Ammon's horn (tissue), 1 donor: ENCODE measurements at places on chromosomes 4 and X.

- DNase-seq: no peak
Observed at GRCh38 chr4:68907788-68908700, 43.6 kb downstream of the UGT2A3 start.

GRCh38 chr4:40401631-40402030, 66.5 kb downstream of the CHRNA9 start:
- no peak for DNase-seq

GRCh38 chr4:47468706-47469365, 5.3 kb upstream of the COMMD8 start:
- no peak for DNase-seq

GRCh38 chr4:173821036-173821435, 291.0 kb upstream of the HAND2 start:
- DNase-seq: no peak

GRCh38 chr4:188904617-188905016, 765.4 kb downstream of the TRIML1 start:
- DNase-seq: no peak

DNA sequence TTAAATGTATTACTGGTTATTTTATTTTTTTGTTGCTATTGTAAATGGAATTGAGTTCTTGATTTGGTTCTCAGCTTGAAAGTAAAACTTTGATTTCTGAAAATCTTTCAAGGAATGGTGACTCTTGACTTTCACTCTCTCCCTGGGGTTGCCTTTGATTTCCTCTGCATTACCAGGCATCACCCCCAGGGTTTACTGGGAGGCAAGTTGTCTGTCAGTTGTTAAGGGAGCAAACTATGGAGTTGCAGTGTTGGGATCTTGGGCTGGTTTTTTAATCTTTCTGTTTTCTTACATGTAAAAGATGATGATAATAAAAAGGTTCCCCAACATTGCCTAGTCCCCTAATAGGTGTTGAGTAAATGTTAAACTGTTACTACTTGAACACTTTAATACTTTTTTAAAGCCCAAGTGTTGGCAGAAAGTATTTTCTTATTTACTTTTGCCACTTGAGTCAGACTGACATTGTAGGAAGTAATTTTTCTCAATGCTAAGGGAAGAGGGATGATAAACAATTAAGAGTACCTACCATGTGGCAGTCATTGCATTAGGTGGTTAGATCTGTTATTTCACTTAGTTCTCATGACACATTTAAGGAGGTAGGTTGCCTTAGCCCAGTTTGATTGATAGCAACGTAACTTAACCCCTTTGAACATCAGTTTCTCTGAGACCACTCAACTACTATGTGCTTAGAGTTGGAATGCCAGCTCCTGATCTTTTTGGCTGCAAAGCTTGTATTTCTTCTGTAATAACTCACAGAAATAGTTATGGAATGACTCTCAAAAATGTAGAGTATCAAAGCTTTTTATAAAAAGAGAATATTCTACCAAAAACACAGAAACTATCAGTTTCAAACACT, 67.1 kb downstream of the DCLK2 start:
- no peak for DNase-seq

GRCh38 chr4:76058888-76059426, 15.6 kb upstream of the ART3 start:
- no peak for DNase-seq

- peak; percentile 33 for DNase-seq
Observed at GRCh38 chr4:90234916-90235547, 107.8 kb downstream of the CCSER1 start.

DNA sequence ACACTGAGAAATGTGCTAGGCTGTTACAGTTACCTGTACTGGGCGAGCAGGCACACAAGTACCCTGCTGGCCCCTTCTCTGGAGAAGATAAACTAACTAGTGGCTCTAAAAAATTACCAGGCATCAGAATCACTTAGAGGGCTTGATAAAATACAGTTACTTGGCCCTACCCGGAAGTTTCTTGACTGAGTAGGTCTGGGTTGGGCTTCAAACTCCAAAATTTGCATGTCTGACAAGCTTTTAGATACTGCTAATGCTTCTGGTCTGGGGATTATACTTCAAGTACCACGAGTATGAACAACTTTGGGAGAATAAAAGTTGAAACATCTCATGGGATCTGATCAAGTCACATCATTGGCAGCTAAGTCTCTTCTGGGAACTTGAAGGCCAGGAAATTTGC, 30.8 kb downstream of the CEP135 start:
- no peak for DNase-seq

DNA sequence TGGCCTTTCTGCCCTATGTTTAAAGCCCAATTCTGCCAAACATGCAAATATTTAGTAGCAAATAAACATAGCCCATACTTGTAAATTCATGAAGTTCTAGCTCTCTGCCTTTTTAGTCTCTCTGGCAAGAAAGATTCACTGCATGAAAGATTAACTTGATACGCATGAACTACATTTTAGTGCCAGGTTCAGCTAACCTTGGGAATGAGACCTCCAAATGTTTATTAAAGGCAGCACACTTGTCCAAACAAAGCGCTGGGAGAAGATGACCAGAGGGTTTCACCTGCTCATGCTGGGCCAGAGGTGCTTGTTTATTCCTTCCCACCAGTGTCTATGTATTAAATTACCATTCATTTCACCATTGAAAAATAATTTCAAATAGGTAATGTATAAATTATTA, 44.5 kb upstream of the IL1RAPL1 start:
- DNase-seq: no peak

GRCh38 chr4:73589887-73590801, 30.1 kb downstream of the RASSF6 start:
- DNase-seq: no peak

DNA sequence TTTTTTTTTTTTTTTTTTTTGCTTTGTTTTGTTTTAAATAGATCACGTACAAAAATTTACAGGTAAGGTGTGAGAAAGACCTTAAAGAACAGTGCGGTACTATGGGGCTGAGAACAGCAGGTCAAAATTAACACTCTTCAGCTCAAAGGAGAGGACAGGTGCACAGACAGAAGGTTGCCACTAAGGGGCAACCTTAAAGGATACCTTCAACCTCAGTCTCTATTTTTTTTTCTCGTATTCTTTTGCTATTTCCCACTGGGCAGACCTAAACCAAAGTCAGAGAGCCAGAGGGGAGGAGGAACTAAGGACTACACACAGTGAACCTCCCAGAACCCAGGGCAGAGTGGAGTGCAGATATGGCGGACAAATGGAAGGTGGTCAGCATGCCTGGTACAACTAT, 1984.3 kb upstream of the IGFBP7 start:
- DNase-seq: no peak

DNA sequence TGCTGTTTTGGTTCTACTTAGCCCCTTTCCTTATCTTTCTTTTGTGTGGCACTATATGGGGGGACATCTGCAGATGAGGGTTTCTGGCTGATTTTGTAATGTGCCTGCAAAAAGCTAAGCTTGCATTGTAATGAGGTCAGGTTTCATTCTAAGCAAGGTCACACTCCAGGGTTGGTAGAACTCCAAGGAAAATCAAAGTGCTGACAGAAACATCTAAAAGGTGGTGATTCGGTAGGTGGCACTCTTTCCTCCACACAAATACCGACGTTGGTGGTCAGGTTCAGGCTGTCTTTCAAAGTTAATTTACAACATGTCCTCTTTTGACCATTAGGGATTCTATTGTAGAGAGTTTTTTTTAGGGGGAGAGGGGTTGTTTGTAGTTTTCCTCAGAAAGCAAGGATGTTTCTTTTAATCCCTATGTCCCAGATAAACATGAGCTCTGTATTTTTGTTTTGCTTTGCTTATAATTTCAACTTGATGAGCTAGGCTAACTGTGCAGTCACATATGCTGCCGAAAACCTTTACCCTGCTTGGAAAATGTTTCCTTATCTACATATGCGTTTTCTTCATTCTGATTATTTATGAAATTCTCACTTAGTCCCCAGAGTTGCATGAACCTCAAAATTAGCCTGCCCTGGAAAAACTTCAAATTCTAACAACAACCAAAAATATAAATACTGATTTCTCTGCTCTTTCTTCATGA, 434.2 kb downstream of the PPARGC1A start:
- peak; percentile 6 for DNase-seq

- no peak for DNase-seq
Observed at GRCh38 chr4:135464311-135464710, 1262.7 kb upstream of the PABPC4L start.

DNA sequence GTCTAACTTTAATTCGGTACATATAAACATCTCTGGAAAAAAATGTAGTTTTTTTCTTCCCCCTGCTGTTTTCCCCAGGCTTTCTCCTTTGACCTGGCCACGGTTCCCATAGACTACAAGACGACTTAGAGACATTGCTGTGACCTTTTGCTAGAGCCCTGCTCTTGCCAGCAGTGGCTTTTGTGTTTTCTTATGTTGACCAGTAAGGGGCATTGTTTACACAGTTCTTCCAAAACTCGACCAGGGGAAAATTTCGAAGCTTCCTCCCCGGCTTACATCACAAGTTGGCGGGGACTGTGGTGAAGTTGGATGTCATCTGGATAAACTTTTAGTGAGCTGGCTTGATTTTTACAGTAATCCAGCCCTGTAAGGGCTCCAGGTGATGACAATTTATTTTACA, 9.3 kb downstream of the CCDC160 start:
- DNase-seq: peak; percentile 18

DNA sequence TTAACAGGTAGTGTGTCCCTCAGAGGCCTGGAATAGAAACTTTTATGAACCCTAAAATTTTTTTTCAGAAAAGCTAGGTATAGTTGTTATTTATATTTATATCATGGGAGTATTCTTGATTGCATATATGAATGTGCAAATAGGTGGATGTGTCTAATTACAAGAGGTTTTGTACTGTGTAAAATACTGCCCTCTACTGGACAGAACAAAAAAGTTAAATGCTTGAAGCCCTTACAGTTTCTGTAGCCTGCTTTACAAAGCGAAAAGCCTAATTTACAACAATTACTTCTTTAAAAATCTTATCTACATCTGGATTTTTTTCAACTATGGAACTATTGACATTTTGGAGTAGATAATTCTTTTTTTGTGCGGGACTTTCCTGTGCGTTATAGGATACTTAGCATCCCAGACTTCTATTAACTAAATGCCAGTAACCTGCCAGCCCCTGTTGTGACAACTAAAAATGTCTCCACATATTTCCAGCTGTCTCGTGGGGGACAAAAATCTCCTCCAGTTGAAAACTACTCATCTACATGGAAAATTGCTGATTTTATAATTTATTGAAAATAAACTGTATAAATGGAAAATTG, 35.1 kb downstream of the ENPEP start:
- DNase-seq: peak; percentile 78

DNA sequence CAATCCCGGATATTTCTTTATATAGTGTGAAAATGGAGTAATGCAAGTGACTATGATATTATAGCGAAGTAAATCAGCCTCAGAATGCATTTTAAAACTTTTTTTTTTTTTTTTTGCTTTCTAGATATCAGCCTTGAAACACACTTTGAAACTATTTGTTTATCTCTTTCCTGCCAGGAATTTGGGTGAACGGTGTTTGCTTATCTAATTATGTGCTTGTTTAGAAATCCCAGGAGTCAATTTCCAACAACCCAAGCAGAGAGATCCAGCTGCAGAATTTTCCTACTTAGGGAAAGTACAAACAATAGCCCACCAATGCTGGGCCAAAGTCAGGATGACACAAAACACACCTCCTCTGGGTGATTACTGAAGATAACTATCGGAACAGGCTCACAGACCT, 958.8 kb downstream of the PCDH18 start:
- DNase-seq: no peak

GRCh38 chrX:38192007-38192810, 28.5 kb downstream of the SRPX start:
- peak; percentile 30 for DNase-seq

GRCh38 chr4:170190265-170190664, 100.5 kb upstream of the AADAT start:
- no peak for DNase-seq

- no peak for DNase-seq
Observed at GRCh38 chr4:45409536-45409935, 683.2 kb upstream of the GNPDA2 start.

DNA sequence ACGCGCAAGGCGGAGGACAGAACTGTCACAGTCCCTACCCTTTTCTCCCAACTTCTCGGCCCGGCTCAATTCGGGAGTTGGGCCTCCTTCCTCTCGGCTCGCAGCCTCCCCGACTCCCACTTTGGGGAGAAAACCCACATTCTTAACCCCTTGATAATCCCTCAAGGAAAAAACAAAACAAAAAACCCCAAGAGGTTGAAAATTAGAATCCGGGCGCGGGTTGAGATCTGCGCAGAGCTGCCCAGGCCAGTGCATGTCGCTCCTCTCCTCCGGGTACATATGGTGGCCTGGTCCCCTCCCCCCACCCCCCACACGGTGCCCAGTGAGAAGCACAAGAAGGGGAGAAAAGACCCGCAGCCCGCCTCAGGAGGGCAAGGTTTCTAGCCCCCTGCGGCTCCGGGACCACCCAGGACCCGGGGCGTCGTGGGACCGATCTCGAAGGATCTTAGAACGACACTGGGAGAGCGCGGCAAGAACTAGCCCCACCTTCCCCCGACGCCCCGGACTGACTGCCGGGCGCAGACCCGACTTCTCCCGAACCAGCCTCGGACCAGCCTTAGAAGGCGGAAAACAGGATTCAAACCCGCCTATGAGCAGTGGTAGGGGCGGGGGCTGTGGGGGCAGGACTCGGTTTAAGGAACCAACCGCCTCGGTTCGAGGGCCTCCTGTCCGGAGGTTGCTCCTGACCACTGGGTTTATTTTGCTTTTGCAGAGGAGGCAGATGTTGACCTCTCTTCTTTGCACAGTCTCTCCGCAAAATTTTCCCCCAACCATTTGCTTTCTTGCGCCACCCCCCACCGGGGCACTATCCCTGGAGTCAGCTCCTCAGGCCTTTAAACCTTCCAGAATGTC, 2.5 kb upstream of the PDGFRA start:
- DNase-seq: no peak

DNA sequence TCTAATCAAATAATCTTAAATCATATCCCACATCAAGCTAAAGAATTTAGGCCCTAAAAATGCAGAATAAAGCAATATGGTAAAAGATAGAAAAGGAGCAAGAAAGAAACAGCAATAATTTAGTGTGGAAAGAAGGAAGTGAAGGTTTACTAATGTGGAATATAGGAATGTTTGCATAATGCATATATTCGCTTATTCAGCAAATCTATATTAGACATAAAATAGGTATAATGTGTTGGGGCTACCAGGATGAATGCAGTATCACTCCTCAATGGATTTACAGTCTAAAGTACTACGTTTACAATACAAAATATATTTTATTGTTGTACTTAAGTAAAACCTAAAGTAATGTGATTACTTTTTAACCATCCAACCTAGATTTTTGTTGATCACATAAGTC, 4.7 kb downstream of the CENPE start:
- DNase-seq: no peak

DNA sequence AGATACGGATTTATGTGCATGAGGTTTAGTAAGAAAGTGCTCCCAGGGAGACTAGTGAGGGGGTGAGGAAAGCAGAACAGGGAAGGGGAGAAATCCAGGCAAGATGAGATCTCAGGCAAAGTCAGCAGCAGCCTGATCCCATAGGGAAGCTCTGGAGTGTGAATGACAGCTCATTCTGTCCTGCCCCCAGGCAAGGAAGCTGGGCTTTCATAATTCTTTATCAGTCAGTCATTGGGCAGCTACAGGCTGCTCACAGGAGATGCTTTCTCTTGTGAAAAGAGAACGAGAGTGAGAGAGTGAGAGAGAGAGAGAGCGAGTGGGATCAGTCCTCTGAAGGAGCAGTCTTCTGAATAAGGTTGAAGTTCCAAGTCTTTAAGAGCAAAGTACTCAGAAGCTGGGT, 48.1 kb downstream of the SRPX start:
- no peak for DNase-seq

GRCh38 chr4:105293360-105293759, 146.7 kb downstream of the TET2 start:
- no peak for DNase-seq

GRCh38 chrX:137072396-137072795, 38.6 kb upstream of the GPR101 start:
- DNase-seq: no peak
